A375 (cell line): ENCODE measurements at places on chromosomes 13 and 19. TPM values are rescaled to one million over a fixed set of nuclear protein-coding genes. Genes with fewer than 3 reads are reported as not detected.

RGL3 gene
- 12.2 and 17.9 TPM in 2 replicates for total RNA-seq

C5AR1 gene
- total RNA-seq, result 0.64 TPM in 2 replicates

FCER2 gene
- 0.34 and 0.41 TPM in 2 replicates for total RNA-seq

F2RL3 gene
- total RNA-seq, result 0.61 and 0.64 TPM in 2 replicates

POGLUT2 gene
- 20.0 and 21.8 TPM in 2 replicates for total RNA-seq

DPF1 gene
- total RNA-seq, result 8.2 and 9.2 TPM in 2 replicates

CLEC17A gene
- total RNA-seq, result 0.21 TPM in 1 of 2 replicates, not detected in the other

KLK2 gene
- 0.50 and 1.5 TPM in 2 replicates for total RNA-seq

KLK10 gene
- total RNA-seq, result not detected in 2 replicates

POU2F2 gene
- 0.08 and 1.2 TPM in 2 replicates for total RNA-seq

LILRA1 gene
- not detected in 2 replicates for total RNA-seq

CDC42EP5 gene
- 6.3 and 6.6 TPM in 2 replicates for total RNA-seq

PRKACA gene
- 31.3 and 39.7 TPM in 2 replicates for total RNA-seq

PROZ gene
- total RNA-seq, result not detected in 2 replicates

KLF5 gene
- total RNA-seq, result 27.1 and 36.8 TPM in 2 replicates

GRK1 gene
- 0.03 TPM in 1 of 2 replicates, not detected in the other for total RNA-seq

SYNGR4 gene
- total RNA-seq, result not detected in 2 replicates

TMEM221 gene
- total RNA-seq, result 0.05 TPM in 1 of 2 replicates, not detected in the other

NACC1 gene
- total RNA-seq, result 104 and 135 TPM in 2 replicates

C19orf38 gene
- 0.48 TPM in 1 of 2 replicates, not detected in the other for total RNA-seq

SERTAD1 gene
- 23.8 and 25.6 TPM in 2 replicates for total RNA-seq

CGB3 gene
- total RNA-seq, result not detected in 2 replicates

CGB8 gene
- not detected in 2 replicates for total RNA-seq

ZBTB45 gene
- total RNA-seq, result 13.1 and 15.4 TPM in 2 replicates

MADCAM1 gene
- 0.08 TPM in 1 of 2 replicates, not detected in the other for total RNA-seq

ZIC2 gene
- 3.0 and 4.5 TPM in 2 replicates for total RNA-seq

UBE2L5 gene
- 0.05 TPM in 1 of 2 replicates, not detected in the other for total RNA-seq

SGCG gene
- 0.79 and 2.2 TPM in 2 replicates for total RNA-seq

TUBA3C gene
- not detected in 2 replicates for total RNA-seq

B3GNT8 gene
- total RNA-seq, result not detected in 2 replicates

STOML3 gene
- 0.11 and 0.13 TPM in 2 replicates for total RNA-seq

F10 gene
- total RNA-seq, result not detected in 2 replicates
